ENCODE measurements at places on chromosomes 4 and X. TPM values are rescaled to one million over a fixed set of nuclear protein-coding genes. Genes with fewer than 3 reads are reported as not detected.

The ASB5 gene
- 4.0 TPM for total RNA-seq

DNA sequence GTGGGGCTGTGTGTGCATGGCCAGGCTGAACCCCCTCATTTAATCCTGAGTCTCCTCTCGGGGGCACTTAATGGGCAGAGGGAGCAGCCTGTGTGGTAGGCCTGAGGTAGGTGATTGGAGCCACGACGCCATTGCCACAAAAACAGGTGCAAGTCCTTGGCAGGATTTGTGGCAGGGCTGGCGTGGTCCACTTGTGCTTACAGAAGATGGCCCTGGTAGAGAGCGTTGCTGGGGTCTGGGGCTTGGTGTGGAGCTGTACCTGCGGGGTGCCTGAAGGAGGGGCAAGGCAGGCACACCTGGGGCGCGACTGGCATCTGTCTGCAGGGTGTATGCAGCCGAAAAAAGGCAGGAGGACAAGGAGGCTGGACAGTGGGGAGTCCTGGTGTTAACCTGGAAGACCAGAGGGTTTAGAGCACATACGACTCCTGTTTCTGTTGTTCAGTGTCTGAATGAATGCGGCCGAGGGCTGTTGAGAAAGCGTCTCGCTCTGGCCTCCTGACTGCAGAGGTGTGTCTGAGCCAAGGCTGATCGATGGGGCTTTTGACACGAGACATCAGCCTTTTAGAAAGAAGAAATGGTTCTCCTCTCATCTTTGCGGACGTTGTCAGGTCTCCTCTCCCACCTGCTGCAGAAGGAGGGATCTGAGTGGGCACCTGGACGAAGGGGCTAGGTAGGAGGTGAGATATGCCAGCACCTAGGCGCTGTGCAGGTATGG is 52.0 kb downstream of the TBC1D14 start:
- DNase-seq: no peak

The VCX3A gene
- total RNA-seq: not detected

The IGFBP7 gene
- 132 TPM for total RNA-seq

DNA sequence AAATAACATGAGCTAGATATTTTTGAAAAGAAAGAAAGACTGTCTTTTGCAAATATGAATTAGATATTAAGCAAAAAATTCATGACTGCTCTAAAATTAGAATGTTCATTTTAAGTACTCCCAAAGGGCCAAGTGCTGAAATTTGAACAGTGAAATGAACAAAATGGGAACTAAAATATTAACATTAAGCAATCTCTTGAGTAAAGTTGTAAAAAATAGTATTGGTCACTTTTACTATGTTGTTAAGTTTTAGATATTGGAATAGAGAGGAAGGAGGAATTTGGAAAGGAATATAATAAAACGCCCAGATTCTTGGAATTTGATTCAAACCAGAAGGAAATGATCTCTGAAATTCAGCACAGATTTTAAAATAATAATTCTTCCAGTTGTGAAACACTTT is 125.9 kb upstream of the ANK2 start:
- DNase-seq: no peak

GRCh38 chr4:16111533-16111932 is 27.7 kb upstream of the PROM1 start:
- DNase-seq: no peak

The DDIT4L gene
- 1.7 TPM for total RNA-seq

The NXF2 gene
- not detected for total RNA-seq
